ENCODE measurements at places on chromosomes 7 and 10. TPM values are rescaled to one million over a fixed set of nuclear protein-coding genes. Genes with fewer than 3 reads are reported as not detected.

Gene ACTA2
- total RNA-seq = 2.6 TPM

GRCh38 chr7:26567266-26567665 lies 275.6 kb downstream of the SNX10 start:
- DNase-seq = no peak

Gene NPFFR1
- not detected for total RNA-seq

DNA sequence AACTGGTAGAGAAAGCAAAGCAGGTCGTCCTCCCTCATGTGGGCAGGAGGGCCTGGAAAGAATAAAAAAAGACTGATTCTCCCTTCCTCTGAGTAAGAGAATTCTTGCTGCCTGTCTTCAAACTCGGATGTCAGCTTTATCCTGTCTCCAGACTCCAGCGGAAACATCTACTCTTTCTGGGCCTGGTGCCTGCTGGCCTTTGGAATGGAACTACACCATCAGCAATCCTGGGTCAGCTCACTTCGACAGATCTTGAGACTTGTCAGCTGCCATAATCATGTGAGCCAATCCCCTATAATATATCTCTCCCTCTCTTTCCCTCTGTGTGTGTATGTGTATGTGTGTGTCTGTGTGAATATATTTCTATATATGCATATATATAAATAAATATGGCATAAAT lies 411.0 kb upstream of the DPP6 start:
- DNase-seq = no peak

DNA sequence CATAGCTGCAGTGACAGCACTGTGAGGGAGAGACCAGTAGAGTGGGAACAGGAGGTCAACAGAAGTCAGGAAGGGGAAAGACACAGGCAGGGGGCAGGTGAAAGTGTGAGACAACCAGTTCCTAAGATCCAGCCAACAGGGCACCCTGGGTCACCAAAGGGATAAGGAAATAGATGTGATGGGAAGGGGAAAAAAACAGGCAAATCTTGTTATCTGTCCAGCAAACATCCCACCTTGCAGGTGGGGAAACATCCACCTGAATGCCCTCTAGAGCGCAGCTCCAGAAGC lies 42.5 kb downstream of the DPCD start:
- DNase-seq = no peak

GRCh38 chr10:127987467-127988380 lies 80.8 kb downstream of the PTPRE start:
- no peak for DNase-seq

- DNase-seq = no peak
Observed at GRCh38 chr7:6320791-6321190, 48.4 kb upstream of the CYTH3 start.

Measured in activated T-cell treated with anti-CD3 and anti-CD28 coated beads, Interleukin-2, amount 50 U/mL, for 4 hours (primary cell).